ENCODE measurements at places on chromosomes 6 and 20. TPM values are rescaled to one million over a fixed set of nuclear protein-coding genes. Genes with fewer than 3 reads are reported as not detected.
A peak's percentile ranks its signal among the peaks of the same experiment; 100 is the strongest.

Gene SYCP2
- 1.2 TPM for total RNA-seq

Gene TRIM10
- total RNA-seq: not detected

Gene MEP1A
- not detected for total RNA-seq

Gene LRRC73
- total RNA-seq: 1.0 TPM

Gene CAGE1
- total RNA-seq: 0.21 TPM

Gene LY6G6D
- not detected for total RNA-seq

Gene SLC35F1
- total RNA-seq: 5.9 TPM

- H3K4me1 ChIP-seq: no peaks in the 10 kb centered on the region
- no peaks in the 10 kb centered on the region for H3K27me3 ChIP-seq
- no peaks in the 10 kb centered on the region for H3K36me3 ChIP-seq
- H3K27ac ChIP-seq: no peak overlapping the region
- no peak for DNase-seq
- no peak overlapping the region for H3K4me3 ChIP-seq
These were observed 125.0 kb upstream of the BACH2 start for GRCh38 chr6:90421666-90422065.

DNA sequence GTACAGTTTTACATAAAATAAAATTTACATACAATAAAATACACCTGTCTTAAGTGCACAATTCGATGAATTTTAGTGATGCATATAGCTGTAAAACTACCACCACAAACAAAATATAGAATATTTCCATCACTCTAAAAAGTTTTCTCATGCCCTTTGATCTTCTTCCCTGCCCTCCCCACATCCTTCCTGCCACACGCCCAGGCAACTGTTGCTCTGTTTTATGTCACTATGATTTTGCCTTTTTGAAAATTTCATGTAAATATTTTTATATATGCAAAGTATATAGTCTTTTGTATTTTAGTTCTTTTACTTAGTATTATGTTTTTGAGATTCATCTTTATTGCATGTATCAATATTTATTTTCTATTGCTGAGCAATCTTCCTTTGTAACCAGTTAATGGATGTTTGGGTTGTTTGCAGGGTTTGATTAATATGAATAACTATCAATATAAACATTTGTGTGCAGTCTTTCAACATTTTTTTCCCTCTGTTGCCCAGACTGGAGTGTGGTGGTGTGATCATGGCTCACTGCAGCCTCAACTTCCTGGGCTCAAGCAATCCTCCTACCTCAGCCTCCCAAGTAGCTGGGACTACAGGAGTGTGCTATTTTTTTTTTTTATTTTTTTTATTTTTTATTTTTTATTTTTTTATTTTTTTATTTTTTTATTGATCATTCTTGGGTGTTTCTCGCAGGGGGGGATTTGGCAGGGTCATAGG, 23.8 kb upstream of the SAMHD1 start:
- DNase-seq: no peak
- H3K36me3 ChIP-seq: no peaks in the 10 kb centered on the region
- no peak overlapping the region for H3K27ac ChIP-seq
- no peak overlapping the region for H3K4me3 ChIP-seq
- no peaks in the 10 kb centered on the region for H3K27me3 ChIP-seq
- no peaks in the 10 kb centered on the region for H3K4me1 ChIP-seq

DNA sequence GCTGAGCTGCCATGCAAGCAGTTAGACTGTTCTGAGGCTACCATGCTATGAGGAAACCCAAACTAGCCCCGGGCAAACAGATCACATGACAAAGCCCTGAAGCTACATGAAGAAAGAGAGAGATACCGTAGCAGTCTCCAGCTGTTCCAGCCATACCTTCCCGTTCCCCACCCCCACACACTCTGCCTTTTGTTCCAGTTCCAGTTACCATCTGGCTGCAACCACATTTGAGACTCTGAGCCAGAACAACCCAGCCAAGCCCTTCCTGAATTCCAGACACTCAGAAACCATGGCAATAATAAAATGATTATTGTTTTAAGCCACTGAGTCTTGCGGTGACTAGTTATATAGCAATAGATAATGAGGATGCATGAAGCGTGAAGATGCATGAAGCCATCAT, 28.3 kb downstream of the RIN2 start:
- H3K27ac ChIP-seq: peak overlapping the region; percentile 41
- H3K4me1 ChIP-seq: peaks cover 2% of the 10 kb centered on the region
- H3K27me3 ChIP-seq: no peaks in the 10 kb centered on the region
- H3K4me3 ChIP-seq: no peak overlapping the region
- DNase-seq: no peak
- no peaks in the 10 kb centered on the region for H3K36me3 ChIP-seq

- H3K4me3 ChIP-seq: no peak overlapping the region
- peak; percentile 65 for DNase-seq
- H3K4me1 ChIP-seq: no peaks in the 10 kb centered on the region
- H3K27ac ChIP-seq: no peak overlapping the region
- H3K36me3 ChIP-seq: no peaks in the 10 kb centered on the region
These were observed 2.8 kb downstream of the RAET1E start for GRCh38 chr6:149895048-149895590.

- H3K27me3 ChIP-seq: peaks cover 12% of the 10 kb centered on the region
- no peak overlapping the region for H3K4me3 ChIP-seq
- H3K4me1 ChIP-seq: no peaks in the 10 kb centered on the region
- no peaks in the 10 kb centered on the region for H3K36me3 ChIP-seq
These were observed 36.0 kb upstream of the CCN6 start for GRCh38 chr6:112017760-112018537.

- peaks cover 10% of the 10 kb centered on the region for H3K4me1 ChIP-seq
- peaks cover 4% of the 10 kb centered on the region for H3K36me3 ChIP-seq
- no peak for DNase-seq
- peaks cover 9% of the 10 kb centered on the region for H3K27me3 ChIP-seq
- no peak overlapping the region for H3K27ac ChIP-seq
These were observed 22.6 kb downstream of the TOP1 start for GRCh38 chr20:41051009-41051825.

DNA sequence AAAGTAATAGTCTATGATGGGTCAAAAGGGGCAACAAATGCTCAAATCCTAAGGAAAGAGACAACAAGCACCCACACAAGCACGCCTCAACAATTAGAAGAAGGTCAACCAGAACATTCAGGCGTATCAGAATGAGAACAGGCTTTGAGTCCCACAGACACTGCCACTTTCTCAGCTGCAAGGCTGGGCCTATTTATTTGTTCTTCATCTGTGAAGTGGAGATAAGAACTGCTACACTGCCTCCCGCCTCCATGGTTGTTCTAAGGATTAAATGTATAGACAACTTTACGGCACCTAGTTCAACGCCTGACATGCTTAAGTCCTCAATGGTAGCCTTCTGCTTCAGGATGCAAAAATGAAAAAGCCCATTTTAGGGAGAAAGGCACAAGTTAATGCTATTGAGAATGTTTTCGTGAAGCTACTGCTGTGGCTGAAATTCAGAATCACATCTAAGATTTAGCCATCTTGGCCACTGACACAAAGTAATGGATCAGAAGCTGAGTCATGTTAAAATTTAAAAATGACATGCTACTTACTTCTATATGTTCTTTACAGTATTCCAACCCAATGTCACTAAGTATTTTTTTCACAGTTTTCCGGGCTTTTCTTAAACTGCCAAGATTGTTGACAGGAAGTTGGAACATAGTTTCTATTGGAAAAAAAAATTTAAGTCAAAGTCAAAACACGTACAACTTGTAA, 27.7 kb downstream of the ADNP start:
- no peak overlapping the region for H3K4me3 ChIP-seq
- H3K4me1 ChIP-seq: peaks cover 5% of the 10 kb centered on the region
- peaks cover 93% of the 10 kb centered on the region for H3K36me3 ChIP-seq
- DNase-seq: no peak

GRCh38 chr6:82584194-82584695, 220.6 kb downstream of the TPBG start:
- H3K36me3 ChIP-seq: no peaks in the 10 kb centered on the region
- H3K4me1 ChIP-seq: no peaks in the 10 kb centered on the region
- DNase-seq: no peak
- H3K4me3 ChIP-seq: no peak overlapping the region
- no peak overlapping the region for H3K27ac ChIP-seq

- H3K27me3 ChIP-seq: no peaks in the 10 kb centered on the region
- no peak overlapping the region for H3K4me3 ChIP-seq
- no peaks in the 10 kb centered on the region for H3K4me1 ChIP-seq
- DNase-seq: no peak
- H3K36me3 ChIP-seq: no peaks in the 10 kb centered on the region
These were observed 317.8 kb downstream of the HAO1 start for GRCh38 chr20:7622399-7622961.

GRCh38 chr6:149389509-149390297, 10.4 kb upstream of the SUMO4 start:
- H3K4me3 ChIP-seq: no peak overlapping the region
- H3K27ac ChIP-seq: no peak overlapping the region
- H3K4me1 ChIP-seq: no peaks in the 10 kb centered on the region

- H3K27ac ChIP-seq: no peak overlapping the region
- H3K4me3 ChIP-seq: no peak overlapping the region
- no peaks in the 10 kb centered on the region for H3K4me1 ChIP-seq
- peak; percentile 59 for DNase-seq
These were observed 86.0 kb downstream of the PTPN1 start for GRCh38 chr20:50595988-50596693.

GRCh38 chr20:49641683-49642656, 71.7 kb downstream of the B4GALT5 start:
- H3K4me1 ChIP-seq: peaks cover 15% of the 10 kb centered on the region
- H3K27me3 ChIP-seq: no peaks in the 10 kb centered on the region
- no peak overlapping the region for H3K27ac ChIP-seq
- H3K36me3 ChIP-seq: peaks cover 93% of the 10 kb centered on the region
- no peak for DNase-seq

GRCh38 chr20:31914170-31914569, 37.7 kb downstream of the PDRG1 start:
- H3K4me3 ChIP-seq: no peak overlapping the region
- H3K36me3 ChIP-seq: no peaks in the 10 kb centered on the region
- H3K27me3 ChIP-seq: no peaks in the 10 kb centered on the region
- H3K27ac ChIP-seq: no peak overlapping the region
- DNase-seq: no peak
- H3K4me1 ChIP-seq: no peaks in the 10 kb centered on the region

- no peaks in the 10 kb centered on the region for H3K27me3 ChIP-seq
- H3K4me1 ChIP-seq: no peaks in the 10 kb centered on the region
- no peaks in the 10 kb centered on the region for H3K36me3 ChIP-seq
- no peak for DNase-seq
- H3K4me3 ChIP-seq: no peak overlapping the region
- peak overlapping the region; percentile 25 for H3K27ac ChIP-seq
These were observed 34.4 kb upstream of the CDH22 start for GRCh38 chr20:46342451-46343347.

DNA sequence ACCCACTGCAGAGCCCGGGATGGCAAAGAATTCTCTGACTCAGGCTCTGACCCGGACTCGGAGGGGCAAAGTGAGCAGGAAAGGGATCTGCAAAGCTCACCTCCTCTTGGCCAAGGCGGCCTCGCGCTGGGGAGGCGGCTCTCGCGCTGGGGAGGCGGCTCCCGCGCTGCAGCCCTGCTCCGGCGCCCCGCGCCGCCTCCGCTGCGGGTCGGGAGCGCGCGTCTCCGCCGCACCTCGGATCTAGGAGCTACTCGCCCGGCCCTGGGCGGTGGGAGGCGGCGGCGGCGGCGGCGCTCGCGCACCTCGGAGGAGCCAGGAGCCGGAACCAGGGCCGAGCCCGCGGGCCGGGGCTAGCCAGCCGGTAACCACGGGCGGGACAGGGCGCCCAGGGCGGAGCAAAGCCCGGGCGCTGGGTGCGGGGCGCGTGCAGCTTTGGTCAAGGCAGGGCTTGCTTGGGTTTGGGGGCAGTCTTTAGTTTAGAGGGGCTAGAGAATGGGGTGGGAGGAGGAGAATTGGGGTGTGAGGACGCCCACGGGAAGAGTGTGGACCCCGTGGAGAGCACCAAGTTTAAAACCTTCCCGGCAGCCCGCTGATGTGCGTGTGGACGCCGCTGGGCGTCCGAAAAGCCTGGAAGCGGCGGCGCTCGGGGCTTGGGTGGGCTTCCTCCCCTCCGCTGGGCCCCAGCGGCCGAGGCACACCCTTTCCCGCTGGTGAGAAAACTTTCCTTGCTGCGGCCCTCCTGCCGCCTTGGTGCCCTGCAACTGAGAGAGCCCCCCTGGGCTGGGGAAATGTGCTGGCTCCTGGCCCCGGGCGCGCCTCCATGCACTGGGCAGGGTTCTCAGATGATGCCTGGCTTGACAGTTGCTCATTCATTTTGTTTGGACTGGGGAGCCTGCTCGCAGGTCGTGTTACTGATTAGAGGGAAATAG, at the start of gene MRAP2:
Gene MRAP2, plus strand, starts transcription at position 250 of the 929 bp plus-strand sequence. CDS start 21,547 bp downstream, outside the sequence.
- H3K4me1 ChIP-seq: no peaks in the 10 kb centered on the region
- peak; percentile 84 for DNase-seq
- no peak within 1 kb of the TSS for H3K27ac ChIP-seq
- H3K4me3 ChIP-seq: peak within 1 kb of the TSS; percentile 84
- no peaks in the 10 kb centered on the region for H3K36me3 ChIP-seq
- H3K27me3 ChIP-seq: peaks cover 13% of the 10 kb centered on the region

DNA sequence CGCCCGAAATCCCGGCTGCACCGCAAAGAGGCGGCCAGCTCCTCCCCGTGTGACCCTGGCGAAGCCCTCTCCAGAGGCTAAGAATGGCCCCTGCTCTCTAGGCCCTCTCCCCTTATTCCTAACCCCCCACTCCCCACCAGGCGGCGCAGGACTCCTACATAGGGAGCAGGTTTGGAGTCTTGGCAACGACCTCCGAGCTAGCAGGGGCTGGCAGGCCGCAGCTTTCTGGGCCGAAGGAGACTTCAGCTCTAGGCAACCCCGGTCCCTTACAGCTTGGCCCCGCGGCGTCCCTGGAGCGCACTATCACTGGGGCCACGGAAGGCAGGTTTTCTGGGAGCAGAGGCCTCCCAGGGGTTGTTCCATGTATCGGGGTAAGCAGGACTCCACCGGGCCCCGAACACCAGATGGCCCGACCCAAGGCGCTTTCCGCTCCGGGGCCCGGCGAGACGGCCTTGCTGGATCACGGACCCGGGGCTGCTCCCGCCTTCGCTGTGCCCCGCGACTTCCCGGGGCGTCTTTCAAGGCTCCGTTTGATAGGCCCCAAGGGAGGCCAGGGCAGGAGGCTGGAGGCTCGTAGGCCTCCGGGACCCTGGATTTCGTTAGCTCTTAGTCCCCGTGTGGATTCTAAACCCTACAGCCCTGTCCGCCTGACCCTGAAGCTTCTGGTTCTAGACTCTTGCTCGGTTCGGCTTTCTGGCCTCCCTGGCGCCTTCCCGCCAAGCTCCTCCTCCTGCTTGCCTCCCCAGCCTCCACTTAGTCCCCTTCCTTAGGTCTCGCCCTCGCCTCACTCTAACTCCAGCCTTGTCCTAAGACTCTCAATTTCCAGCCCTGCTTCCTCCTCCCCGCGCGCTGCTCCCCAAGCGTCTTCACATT, 1.9 kb downstream of the SLC32A1 start:
- no peak overlapping the region for H3K27ac ChIP-seq
- H3K4me3 ChIP-seq: no peak overlapping the region
- no peaks in the 10 kb centered on the region for H3K36me3 ChIP-seq
- H3K4me1 ChIP-seq: peaks cover 15% of the 10 kb centered on the region

Data from endodermal cell (in vitro differentiated cells).